ENCODE measurements at places on chromosomes 4 and X. TPM values are rescaled to one million over a fixed set of nuclear protein-coding genes. Genes with fewer than 3 reads are reported as not detected.

DNA sequence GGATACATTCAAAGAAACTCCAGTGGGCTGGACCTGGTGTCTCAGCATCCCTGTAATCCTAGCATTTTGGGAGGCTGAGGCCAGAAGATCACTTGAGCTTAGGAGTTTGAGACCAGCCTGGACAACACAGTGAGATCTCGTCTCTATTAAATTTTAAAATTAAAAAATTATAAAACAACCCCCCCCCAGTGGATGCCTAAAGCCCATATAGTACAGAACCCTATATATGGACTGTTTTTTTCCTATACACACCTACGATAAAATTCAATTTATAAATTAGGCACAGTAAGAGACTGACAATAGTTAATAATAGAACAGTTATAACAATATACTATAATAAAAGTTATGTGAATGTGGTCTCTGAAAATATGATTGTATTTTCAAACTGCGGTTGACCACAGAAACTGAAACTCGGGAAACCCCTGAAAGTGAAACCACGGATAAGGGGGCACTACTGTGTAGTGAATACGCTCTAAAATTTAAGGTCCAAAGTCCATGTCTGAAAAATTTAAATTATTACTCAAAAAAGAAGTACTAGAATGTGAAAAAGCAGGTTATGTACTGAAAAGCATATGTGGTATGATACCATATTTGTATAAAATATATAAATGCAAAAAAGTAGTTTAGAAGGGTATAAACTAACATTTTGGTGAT lies 2.0 kb downstream of the SMIM14 start:
- DNase-seq: no peak

GRCh38 chrX:34300871-34301270 lies 168.8 kb upstream of the FAM47A start:
- DNase-seq: no peak

- no peak for DNase-seq
Observed at GRCh38 chrX:100681599-100681998, 37.6 kb downstream of the SRPX2 start.

GRCh38 chr4:77821775-77822174 lies 2.6 kb upstream of the CNOT6L start:
- DNase-seq: no peak

- no peak for DNase-seq
Observed at GRCh38 chrX:42495139-42495538, 282.8 kb downstream of the PPP1R2C start.

DNA sequence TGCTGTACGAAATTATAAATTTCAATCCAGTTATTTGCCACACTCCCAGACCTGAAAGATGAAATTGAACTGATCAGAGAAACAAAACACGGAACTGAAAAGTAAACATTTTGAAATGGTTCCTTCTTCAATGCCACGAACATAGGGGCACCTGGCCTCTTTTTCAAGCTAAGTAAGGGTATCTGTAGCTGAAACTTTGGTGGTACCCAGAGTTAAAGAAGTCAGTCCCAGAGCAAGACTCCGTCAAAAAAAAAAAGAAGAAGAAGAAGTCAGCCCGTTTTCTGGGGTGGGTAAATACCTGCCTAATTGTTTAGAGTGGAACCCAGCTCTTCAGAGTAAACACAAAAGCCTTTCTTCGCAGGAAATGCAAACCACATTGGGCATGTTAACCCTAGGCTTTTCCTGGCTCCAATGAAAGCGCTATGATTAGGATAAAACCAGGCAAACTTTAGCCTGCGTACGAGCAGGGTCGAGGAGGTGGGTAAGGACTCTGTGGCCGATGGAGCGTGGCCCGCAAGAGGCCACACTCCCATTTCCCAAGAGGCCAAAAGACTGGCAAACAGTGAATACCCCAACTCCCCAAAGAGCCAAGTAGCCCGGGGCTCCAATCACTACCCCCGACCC lies 1.3 kb downstream of the ANTXR2 start:
- DNase-seq: peak; percentile 12

GRCh38 chr4:80521438-80521837 lies 185.9 kb downstream of the CFAP299 start:
- no peak for DNase-seq

DNA sequence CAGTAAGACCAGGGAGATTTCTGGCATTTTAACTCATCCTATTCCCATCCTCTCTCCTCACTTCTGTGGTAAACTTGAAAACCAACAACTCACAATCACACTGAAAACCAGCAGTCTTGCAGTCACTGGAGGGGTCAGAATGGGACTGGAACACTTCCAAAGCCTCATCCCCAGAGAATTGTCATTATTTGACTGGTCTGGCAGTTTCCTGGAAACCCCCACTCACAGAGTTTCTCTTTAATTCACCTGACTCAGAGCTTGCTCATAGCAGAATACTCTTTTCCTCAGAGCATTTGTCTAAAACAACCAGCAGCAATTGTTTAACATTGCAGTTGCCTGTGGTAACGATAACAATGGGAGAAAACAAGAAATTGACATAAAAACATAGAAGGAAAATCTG lies 7.3 kb upstream of the RAB9B start:
- DNase-seq: no peak

- DNase-seq: no peak
Observed at GRCh38 chrX:8364369-8365141, 100.1 kb upstream of the VCX3B start.

- DNase-seq: no peak
Observed at GRCh38 chrX:101450085-101450484, 35.2 kb upstream of the ARMCX4 start.

- DNase-seq: no peak
Observed at GRCh38 chr4:159090255-159090654, 12.6 kb upstream of the RAPGEF2 start.

DNA sequence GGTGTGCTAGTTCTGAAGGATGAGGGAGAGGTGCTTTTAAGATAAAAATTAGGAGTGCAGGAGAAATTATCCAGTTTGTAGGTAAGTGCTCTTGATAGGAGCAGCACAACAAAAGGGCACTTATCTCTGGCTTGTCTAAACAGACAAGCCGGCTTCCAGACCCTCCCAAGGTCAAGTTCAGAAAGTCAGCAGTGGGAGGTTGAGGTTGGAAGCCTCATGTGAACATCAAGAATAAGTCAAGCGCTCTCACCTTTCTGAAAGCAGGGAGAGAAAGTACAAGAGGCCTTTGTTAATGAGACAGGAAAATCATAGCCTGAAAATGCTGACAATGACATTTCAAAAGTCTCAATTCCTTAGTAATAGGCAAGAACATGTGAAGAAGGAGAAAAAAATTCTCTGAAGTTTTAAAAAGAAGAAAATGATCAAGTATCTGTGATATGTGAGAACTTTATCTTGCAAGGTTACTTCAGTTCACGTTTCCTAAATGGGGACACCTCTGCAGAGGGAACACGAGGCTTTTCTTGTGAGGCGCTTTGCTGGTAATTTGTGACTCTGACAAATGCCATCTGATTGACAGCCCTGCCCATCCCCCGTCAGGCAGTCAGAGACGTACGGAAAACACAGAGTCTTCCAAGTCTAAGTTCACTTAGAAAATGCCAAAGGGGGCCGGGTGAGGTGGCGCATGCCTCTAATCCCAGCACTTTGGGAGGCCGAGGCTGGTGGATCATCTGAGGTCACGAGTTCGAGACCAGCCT lies 62.2 kb downstream of the TIGD2 start:
- DNase-seq: no peak

- DNase-seq: no peak
Observed at GRCh38 chr4:166808380-166808779, 425.9 kb downstream of the SPOCK3 start.

- no peak for DNase-seq
Observed at GRCh38 chr4:147969573-147970385, 237.9 kb downstream of the ARHGAP10 start.

GRCh38 chr4:54726907-54727306 lies 69.2 kb downstream of the KIT start:
- DNase-seq: no peak

- no peak for DNase-seq
Observed at GRCh38 chr4:150598909-150599308, 17.0 kb downstream of the MAB21L2 start.

GRCh38 chr4:7513671-7514070 lies 78.9 kb upstream of the PSAPL1 start:
- DNase-seq: no peak

DNA sequence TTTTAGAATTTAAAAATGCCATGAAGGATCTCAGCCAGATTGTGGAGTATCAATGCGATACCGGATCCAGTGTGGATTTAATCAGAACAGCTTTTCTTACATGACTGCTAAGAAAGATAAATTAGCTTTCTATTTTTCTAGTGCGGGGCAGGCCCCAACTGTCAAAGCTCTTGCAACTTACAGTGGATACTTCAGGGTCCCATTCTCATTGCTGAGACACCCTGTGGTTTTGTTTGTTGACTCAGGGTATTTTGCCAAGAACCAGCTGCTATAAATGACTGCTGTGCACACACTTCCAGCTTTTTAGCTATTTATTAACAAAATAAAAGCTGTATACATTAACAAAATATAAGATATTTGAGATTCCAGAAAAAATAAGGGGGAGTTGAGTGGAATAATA lies 166.4 kb downstream of the DCLK2 start:
- DNase-seq: no peak

- no peak for DNase-seq
Observed at GRCh38 chr4:38084877-38085711, 124.9 kb downstream of the PTTG2 start.

- no peak for DNase-seq
Observed at GRCh38 chr4:43471950-43472349, 579.4 kb downstream of the GRXCR1 start.

DNA sequence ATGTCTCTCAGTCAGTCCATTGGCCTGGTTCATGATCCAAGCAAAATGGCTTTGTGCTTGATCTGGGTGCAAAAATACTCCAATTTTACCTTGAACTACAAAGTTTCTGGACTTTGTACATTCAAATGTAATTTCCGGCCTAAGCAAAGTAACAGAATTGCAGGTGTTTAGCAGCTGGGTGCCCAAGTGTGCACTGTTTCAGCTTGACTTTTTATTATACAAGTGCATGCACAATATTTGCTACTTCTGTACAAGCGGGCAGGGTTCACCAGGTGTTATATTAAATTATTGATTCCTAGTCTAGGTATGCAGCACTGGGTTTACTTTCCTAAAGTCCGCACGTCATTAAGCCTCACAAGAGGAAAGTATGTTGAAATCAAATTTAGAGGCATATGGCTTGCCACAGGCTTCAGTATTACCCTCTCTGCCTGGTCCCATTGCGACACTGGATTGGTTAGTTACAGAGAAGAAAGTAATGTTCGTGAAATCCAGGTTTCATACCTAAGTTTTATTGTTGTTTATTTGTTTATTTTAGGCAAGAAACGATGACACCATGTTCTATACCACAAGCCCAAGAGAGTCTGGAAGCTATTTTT lies 376.9 kb upstream of the CTSO start:
- no peak for DNase-seq

DNA sequence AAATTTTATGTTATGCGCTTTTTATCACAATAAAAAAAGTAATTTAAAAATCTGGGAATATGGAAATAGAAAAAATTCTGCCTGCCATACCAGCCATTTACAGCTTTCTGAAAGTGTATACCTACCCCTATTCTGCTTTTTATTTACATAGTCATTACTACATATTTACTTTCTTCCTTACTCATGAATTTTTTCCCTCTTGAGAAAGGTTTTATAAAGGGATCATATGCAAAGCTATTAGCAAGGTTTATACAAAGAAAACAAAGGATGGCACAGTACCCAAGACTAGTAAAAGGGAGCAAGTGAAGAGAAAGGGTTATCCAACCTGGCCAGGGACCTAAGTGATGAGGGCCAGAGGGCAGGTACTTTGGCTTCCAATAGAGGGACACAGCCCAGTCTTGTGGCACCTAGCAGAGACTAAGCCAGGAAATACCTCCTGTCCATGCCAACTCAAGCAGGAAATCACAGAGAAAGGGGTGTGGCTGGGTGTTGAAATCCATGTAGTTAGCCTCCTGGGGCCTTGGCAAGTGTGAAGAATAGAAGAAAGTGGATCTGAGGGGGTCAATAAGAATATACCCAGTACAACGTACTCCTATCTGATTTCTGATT lies 207.3 kb upstream of the VEGFC start:
- no peak for DNase-seq

DNA sequence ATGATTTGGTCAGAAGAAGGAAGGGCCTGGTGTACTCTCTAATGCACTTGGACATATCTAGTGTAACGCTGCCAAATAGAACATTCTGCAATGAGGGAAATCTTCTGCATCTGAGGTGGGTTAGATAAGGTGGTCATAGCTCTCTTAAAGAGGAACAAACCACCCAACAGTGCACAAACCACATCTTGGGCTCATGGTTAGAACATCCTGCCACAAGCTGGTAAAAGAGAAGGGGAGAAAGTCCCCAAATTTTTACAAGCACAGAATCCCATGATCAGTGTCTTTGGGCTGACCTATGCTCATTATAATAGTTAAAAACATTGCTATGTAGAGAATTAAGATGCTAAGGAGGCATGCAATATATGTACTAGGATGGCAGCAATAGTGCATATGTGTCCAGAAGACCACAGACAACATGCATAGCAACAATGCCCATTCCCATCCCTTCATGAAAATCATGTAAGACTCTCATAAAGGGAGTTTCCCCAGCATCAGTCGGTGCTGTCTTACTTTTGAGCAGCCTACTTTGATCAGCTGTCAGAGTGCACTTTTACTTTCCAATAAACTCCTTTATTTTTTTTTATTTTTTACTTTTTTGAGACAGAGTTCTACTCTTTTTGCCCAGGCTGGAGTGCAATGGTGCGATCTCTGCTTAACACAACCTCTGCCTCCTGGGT lies 99.7 kb upstream of the SLC7A11 start:
- DNase-seq: no peak

DNA sequence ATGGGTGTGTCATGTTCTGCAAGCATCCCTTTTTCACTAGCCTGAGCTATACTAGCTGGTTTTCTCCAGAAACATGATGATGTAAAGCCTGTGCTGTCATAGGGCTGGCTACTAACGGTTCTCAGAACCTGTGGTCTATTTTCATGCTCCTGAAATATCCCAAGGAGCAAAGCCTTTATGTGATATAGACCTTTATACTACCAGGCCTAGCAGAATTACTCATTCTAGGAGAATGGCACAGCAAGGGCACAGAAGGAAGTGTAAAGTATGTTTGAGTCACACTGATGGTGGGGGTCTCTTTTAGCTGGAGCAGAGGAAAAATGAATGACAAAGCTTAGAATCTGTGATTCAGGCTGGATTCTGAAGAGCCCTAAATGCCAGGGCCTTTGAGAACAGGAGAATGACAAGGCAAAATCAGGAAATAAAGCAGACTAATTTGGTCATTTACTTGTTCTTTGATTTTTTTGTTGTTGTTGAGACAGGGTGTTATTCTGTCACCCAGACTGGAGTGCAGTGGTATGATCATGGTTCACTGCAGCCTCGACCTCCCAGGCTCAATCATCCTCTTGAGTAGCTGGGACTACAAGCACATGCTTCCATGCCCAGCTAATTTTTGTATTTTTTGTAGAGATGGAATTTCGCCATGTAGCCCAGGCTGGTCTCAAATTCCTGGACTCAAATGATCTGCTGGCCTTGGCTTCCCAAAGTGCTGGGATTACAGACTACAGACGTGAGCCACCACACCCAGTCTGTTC lies 11.8 kb downstream of the TCEAL1 start:
- no peak for DNase-seq

VCX2 gene
- not detected for polyA plus RNA-seq

RPS3A gene
- polyA plus RNA-seq: 4,448 TPM

MAGEA6 gene
- not detected for polyA plus RNA-seq

FAM184B gene
- 0.30 TPM for polyA plus RNA-seq

TLR2 gene
- 7.9 TPM for polyA plus RNA-seq

CSAG2 gene
- polyA plus RNA-seq: not detected

ARAP2 gene
- 7.1 TPM for polyA plus RNA-seq

GAB1 gene
- 60.7 TPM for polyA plus RNA-seq

ADH7 gene
- not detected for polyA plus RNA-seq

PAGE2B gene
- polyA plus RNA-seq: 0.66 TPM

PDE5A gene
- polyA plus RNA-seq: 57.7 TPM

PLP1 gene
- 14.5 TPM for polyA plus RNA-seq

PPBP gene
- polyA plus RNA-seq: 17.0 TPM

SPATA18 gene
- 1.4 TPM for polyA plus RNA-seq

CXorf65 gene
- polyA plus RNA-seq: 0.37 TPM
